Cardiac muscle cell (in vitro differentiated cells and primary cell): ENCODE measurements at places on chromosomes 3 and 15. TPM values are rescaled to one million over a fixed set of nuclear protein-coding genes. Genes with fewer than 3 reads are reported as not detected.

- peak; percentile 70 for DNase-seq
Observed at GRCh38 chr3:20039765-20040547, at the start of gene KAT2B. Gene KAT2B, plus strand, starts transcription at chr3:20040446. Its CDS starts 32 bp downstream, at chr3:20040478.

DNA sequence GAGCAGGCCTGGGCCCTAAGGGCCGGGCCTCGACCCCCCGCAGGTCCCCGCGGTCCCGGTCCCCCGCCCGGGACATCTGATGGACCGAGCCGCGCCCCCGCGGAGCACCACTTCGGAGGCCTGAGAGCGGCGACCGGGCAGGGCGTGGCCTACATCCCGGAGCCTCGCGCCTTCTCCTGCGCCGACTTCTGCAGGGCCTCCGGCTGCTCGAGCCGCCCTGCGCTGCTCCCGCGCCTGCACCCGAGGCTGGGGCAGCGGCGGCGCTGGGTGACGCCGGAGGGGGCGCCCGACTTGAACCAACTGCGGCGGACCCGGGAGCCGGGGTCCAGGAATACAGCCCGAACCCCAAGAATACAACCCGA is 14.9 kb upstream of the GP9 start:
- DNase-seq, result no peak

- DNase-seq, result no peak
Observed at GRCh38 chr15:36658312-36658711, 78.9 kb downstream of the CDIN1 start.

- DNase-seq, result no peak
Observed at GRCh38 chr3:31172336-31172735, 277.9 kb upstream of the GADL1 start.

DNA sequence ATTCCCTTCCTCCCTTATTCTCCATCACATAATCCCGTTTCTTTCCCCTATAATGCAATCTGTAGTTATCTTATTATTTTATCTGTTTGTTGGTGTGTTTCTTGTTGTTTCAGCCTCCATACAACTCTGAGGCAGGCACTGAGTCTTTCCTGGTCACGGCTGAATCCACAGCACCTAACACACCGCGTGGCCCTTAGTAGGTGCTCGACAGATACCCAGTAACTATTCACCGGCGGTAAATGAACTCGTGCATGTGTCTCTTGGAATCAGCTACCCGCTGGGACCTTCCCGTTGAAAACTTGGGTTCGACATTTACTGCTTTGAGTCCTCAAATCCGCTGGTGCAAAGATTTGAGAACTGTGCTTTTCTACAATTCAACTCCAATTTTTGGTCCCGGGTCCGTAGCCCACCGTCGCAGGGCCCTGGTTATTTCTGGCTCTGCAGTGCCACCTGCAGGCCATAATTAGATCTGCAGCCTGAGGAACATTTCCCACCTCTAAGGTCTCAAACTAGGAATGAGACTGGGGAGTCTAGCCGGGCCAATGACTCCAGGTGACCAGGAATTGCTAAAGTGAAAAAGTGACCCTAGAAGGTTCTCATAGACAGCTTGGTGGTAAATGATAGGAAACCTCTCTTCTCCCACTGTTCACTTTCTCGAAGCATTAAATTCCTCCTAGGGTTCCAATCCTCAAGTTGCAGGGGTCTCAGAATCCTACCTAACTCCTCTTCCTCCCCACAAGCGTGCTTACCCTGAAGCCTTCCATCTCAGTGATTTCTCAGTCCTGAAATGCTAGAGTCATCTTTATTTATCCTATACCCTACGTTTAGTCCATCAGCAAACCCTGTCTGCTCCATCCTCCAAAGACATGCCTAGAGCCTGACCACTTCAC is 40.0 kb upstream of the TRH start:
- peak; percentile 51 for DNase-seq

DNA sequence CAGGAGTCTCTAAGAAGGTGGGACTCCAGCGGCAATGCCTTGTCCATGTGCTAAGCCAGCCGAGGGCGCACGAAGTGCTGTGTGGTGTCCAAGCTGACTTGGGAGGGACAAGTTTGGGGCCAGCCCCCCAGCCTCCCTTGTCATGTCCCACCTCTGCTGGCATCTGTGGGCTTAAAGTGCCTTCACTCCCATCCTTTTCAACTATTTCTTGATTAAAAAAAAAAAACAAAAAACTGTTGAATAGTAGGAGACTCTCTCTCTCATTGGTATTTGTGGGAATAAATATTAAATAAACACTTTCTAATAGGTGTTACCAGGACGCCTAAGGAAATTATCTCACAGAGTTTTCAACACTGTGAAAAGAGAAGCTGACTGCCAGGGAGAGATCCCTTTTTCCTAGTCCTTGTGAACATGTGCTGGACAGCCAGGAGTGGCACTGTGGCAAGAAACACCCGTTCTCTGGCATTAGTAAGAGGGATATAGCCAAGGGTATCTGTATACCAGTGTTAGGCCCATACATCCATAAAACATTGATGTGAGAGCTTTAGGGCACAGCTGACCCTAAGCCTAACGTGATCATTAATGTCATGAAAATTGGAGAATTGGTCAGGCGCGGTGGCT is 158.0 kb downstream of the IGF1R start:
- no peak for DNase-seq

Gene ACTC1
- 7,757 and 12,075 TPM in 2 replicates for polyA plus RNA-seq

DNA sequence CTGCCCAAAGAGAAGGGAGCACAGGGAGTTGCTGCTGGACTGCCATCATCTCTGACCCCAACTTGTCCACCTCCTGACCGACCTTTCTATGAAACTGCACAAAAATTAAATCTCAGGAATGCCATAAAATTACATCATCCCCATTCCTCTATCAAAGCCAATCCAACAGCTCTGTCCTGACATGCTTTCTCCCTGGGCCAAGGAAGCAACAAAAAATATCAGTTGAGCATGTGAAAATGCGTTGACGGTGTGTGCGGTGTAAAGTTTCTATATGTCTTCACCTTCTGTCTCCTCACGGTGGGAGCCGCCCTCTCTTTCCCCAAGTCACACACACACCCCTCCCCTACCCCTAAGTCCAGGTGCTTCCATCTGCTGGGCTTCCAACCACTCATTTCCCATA is 3.6 kb upstream of the ZNF774 start:
- no peak for DNase-seq

DNA sequence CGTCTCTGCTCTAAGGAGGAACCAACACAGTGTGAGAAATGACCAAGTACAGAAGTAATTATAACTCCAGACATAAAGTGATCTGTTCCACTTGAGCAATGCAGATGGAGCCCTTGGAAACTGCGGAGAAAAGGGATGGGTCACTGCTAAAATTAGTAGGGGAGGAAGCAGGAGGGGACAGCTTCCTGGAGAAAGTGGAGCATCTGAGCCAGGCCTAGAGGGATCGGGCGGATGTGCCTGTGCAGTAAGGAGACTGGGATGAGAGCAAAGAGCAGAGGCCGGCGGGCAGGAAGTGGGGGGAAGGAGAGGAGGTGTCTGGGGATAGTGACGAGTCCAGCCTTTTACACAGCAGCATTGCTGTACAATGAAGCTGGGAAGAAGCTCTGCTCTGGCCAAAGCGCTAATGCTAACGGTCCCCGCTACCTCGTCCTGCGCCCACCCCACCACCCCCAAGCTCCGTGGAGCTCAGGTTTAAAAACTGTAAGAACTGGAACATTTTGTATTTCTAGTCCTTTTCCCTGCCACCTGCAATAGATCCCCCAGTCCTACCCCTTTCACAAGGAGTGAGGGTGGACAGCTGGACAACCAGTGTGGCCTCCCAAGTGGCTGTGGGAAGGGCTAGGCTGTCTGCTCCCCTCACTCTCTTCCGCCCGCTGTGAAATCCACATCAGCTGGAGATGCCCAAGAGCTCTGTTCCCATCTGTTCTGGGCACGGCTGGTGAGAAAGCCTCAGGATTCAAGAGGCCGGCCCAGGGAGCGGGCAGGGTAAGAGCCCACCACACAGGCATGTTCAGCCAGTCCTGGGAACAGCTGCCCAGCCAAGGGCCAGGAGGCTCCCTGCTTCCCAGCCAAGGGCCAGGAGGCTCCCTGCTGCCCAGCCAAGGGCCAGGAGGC is 53.0 kb upstream of the HES1 start:
- DNase-seq, result peak; percentile 67
